ENCODE measurements at places on chromosomes 7 and 10.

GRCh38 chr7:102318482-102318971, 31.9 kb downstream of the SH2B2 start:
- DNase-seq: no peak

DNA sequence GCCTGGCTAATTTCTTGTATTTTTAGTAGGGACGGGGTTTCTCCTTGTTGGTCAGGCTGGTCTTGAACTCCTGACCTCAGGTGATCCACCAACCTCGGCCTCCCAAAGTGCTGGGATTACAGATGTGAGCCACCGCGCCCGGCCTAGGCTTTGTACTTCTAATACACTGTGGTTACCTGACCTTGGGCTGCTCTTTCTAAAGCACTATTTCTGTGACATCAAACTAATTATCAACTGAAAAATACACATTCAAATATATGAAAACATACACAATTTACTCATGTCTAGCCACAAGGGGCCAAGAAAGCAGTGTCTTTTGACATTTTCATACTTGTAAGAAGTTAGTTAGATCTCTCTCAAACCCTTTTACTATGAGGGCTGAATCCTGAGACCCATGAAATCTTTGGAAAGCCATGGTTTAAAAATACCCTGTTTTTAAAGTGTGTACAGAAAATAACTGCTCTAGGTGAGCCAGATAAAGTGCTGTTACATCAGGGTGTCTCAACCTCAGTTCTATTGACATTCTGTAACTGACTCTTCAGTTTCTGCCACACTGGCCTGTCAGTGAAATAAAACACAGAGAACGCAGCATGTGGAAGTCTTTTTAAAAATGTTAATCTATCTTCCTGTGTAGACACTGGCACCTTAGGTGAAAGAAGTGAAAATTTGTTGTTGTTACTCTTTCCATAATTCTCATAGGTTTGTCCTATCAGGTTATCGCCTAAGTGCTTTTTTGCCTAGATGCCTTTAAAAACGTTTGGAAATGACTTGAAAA, 58.8 kb downstream of the CREM start:
- no peak for DNase-seq

GRCh38 chr7:100158229-100159098, at the start of gene TRAPPC14:
Gene TRAPPC14, minus strand, starts transcription at chr7:100158723. Its CDS starts 224 bp downstream, at chr7:100158499.
- peak; percentile 93 for DNase-seq

DNA sequence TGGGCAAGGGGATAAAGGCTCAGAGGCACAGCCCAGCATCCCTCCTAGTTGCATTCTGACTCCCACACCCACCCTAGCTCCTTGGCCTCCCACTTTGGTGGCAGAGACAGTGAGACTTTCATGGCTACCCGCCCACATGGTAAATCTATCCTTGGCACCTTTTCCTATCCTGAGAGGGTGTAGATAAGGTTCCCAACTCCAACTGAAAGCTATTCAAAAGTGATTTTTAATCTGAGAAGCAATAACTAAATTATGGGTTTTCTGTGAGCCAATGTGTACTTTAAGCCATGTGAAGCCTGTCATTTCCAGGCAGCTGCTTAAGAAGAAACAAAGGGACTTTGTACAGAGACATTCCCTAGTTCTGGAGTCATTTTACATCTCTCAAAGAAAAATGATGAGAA, 9.1 kb downstream of the LAMB1 start:
- no peak for DNase-seq

DNA sequence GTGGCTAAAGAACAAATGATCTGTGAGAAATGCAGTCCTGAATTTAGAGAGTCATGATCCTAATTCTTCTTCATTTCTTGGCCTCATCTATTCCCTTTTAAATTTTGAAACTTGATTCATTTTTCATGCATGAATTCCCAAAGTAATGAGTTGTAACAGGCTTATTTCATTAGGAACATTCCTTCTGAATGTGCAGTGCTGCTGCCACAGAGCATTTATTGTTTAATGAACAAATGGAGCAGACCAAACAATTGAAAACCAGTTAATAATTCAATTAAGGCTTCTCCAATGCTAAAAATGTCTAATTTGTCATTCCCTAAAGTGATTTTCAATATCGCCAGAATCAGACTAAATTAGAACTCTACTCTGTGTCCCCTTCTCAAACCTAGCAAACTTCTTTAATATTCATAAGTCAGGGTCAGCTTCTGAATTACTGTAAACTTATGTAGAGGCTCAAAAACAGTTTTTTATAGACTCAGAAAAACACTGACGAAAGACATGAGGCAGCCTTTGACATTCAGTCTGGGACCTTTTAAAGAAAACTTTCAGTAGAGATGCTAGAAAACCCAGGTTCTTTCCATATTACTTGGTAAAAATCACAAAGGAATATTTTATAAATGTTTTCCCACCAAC, 14.5 kb downstream of the LSMEM1 start:
- no peak for DNase-seq

GRCh38 chr7:909358-910329, 33.3 kb downstream of the GET4 start:
- DNase-seq: peak; percentile 94

DNA sequence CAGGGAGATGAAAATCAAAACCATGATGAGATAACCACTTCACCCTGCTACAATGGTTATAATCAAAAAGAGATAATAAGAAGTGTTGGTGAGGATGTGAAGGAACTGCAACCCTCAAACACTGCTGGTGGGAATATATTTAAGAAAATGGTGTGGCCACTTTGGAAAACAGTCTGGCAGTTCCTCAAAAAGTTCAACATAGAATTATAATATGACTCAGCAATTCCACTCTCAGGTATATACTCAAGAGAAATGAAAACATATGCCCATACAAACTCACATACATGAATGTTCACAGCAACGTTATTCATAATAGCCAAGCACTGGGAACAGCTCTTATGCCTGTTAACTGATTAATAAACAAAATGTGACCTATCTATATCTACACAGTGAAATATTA, 104.8 kb downstream of the SLC25A13 start:
- DNase-seq: no peak

DNA sequence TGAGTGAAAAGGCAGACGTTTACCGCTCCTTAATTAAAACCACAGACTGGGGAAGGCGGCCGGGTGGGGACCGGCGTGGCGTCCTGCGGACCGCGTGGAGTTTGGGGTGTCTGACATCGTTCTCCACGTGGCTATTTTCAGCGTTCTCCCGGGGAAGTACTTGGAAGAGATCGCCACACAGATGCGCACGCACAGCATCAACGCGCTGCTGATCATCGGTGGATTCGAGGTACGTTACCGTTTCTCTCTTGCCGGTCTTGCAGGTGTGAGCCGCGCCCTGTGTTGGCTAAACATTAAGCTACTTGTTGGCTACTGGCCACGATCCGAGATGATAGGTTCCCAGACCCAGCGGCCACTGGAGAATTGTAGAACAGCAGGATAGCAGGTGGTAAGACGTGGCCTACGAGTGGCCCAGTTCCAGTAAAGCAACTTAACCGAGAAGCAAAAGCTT, 51.3 kb downstream of the PFKP start:
- no peak for DNase-seq

- no peak for DNase-seq
Observed at GRCh38 chr10:43945094-43945730, 296.5 kb upstream of the ZNF32 start.

DNA sequence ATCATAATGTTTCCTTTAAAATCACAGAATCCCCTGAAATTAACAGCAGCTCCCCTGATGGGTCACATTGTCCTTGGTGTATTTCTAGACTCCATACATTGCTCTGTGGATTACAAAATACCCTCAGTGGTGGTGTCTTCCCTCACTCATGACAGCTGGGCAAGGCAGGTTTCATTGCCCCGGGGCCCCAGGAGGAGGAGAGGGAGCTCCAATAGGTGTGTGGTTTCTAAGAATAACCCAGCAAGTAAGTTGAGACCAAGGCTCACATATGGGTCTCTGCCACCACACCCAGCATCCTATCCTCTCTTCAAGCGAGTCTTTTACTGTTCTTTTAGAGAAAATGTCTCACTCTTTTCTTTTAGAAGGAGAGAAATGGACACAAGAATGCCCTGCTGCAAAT, 63.6 kb downstream of the PKD1L1 start:
- no peak for DNase-seq

DNA sequence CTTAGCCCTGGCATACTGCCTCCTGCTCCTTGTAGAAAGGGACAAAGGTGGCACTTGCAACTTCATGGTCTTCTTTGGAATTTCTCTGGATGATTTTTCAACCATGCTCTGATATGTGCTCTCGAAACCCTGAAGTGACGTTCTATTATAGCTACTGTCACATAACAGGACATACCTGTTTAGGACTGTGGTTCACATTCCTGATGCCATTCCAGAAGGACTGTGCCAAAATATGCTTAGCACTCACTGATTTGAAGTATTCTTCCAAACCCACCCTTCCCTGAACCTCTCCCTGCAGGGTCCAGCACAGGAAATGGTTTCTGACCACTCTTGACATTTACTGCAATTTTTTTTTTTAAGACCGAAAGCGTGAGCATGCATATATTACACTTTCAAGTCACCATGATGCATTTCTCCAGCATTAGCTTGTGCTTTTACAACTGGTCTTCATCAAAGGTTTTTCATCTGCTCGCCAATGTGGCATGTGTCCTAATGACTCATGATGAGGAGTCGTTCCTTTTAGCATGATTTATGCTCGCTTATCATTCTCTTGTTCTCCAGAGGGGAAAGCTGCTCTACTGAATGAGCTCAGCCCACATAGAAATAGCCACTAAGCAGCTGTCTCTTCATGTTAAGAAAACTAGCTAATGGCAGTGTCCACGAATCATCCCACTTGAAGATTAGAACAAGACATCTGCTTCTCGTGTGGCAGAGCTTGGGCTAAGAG, 135.2 kb downstream of the ADAM12 start:
- no peak for DNase-seq

DNA sequence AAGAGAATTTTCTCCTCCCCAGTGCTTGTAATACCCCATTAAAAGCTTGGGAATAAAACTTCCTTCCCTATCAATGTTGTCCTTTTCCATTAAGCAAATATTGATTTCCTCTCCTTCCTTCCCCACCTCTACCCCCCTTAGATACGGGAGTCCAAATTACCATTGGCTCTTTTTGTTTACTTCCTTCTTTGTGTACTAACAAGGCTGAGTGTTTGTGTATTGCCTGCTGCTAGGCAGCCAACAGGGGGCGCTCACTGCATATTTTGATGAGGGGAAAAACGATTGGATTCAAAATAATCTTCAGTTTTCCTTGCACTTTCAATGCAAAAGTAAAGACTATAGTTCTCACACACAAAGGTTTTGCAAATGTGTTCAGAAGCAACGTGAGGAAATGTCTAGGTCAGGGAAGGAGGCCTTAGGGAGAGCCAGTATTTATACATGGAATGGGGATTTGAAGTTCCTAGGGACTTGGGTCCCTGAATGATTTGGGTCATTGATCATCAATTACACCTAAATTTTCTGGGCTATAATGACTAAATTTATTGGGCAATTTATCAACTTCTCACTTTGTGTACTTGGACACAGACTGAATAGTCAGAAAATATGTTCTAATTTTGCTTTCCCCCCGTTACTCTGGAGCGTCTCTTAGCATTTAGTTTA, 23.6 kb upstream of the VPS41 start:
- peak; percentile 79 for DNase-seq

DNA sequence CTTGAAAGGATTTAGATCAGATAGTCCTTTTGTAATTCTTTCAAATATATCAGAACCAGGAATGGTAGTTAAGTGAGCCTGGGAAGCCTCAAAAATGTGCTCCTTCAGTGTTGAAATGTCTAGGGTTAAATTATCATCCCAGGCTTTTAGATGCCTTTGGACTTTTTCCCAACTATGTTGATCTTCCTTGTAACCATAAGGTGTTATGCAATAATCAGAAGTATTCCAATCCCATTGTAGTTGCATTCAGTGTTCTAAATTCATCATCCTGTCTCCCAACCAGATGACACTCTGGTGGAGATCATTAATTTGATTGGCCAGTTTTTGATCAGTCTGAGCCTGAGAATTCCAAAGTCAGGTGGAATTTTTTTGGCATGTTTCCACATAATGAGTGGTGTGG, 35.1 kb upstream of the AKR1C2 start:
- DNase-seq: no peak

DNA sequence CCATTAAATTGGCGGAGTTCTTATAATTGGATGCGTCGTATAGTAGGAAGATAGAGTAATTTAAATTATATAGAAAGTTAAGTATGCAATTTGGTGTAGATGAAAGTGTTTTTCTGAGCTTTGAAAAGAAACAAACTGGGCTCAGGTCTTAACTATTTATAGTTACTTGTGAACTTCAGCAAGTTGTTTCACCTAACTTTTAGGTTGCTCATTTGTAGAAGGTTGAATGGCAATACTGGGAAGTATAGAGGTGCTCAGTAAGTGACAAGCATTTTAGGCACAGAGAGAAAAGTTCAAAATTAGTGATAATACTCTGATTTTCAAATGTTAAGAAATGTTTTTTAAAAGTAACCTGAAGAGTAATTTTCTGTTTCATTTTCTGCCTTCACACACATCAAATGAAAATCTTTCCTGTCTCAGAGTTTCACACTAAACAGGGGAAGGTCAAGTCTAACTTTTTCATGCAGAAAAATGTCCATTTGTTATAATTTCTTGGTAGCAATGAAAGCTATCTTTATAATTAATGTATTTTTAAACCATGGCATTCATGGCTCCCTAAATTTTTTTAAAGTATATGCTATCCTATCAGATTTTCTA, 146.5 kb downstream of the PHF14 start:
- no peak for DNase-seq

- DNase-seq: no peak
Observed at GRCh38 chr10:5527332-5528200, 2.8 kb downstream of the CALML3 start.

GRCh38 chr10:111247781-111248389, 171.1 kb downstream of the ADRA2A start:
- no peak for DNase-seq

DNA sequence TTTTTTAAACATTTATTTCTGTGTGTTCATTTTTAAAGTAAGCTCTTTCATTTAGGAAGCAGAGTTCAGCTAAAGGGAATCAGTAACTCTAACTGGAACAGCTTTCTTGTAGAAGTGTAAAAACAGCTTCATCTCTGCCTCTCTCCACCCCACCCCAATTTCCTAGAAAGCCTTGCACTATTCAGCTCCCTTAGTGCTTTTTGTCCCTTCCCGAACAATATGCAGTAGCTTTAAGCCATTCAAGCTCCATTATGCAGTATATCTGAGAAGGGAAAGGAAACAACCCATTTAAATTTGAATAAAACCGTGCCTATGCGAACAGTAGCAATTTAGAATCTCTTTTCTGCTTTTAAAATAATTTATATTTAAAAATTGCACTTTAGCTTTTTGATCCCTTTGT, 134.5 kb downstream of the TRIL start:
- DNase-seq: no peak

DNA sequence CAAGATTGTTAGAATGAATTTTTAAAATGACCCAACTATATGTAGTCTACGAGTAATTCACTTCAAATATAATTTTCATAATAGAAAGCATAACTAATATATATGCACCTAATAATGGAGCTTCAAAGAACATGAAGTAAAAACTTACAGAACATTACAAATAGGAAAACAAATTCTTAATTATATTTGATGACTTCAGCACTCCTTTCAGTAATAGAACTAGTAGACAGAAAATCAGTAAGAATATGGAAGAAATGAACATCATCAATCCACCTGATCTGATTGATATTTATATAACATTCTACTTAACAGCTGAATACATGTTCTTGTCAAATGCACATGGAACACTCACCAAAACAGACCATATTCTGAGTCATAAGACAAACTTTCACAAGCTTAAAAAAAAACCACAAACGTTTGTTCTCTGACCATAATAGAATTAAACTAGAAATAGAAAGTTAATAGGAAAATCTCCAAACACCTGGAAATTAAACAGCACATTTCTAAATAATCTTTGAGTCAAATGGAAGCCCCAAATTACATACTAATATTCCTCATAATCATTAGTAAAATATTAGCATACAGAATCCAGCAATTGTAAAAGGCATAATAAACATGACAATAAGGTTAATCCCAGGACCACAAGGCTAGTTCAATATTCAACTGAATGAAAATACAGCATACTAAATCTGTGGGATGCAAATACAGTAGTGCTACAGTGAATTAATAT, 48.0 kb downstream of the BRAF start:
- no peak for DNase-seq

Data from suppressor macrophage (primary cell).